Suprapubic skin (tissue), 4 donors: ENCODE measurements at places on chromosomes 3 and 15.

GRCh38 chr3:50401978-50402595 lies 42.8 kb upstream of the TMEM115 start:
- DNase-seq = no peak

DNA sequence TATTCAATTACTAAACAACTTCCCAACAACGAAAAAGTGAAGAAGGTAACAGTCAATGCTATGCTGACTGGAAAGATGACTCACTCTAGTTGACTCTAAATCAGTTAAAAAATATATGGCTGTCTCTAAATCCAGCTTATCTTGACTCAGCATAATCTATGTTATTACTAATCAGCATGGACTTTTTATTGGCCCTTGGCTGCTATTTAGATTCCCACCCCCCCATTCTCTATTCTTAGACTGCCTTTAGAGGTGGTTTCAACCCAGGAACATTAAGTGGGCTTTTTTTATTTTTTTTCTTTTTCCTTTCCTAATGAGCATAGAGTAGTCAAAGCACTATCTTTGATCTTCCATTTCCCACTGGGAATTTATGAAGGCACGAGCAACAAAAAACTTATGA lies 1.9 kb downstream of the PCOLCE2 start:
- DNase-seq = no peak

- no peak for DNase-seq
Observed at GRCh38 chr3:105199217-105199616, 167.5 kb upstream of the ALCAM start.

- DNase-seq = no peak
Observed at GRCh38 chr3:65955792-65956477, 82.8 kb downstream of the MAGI1 start.

DNA sequence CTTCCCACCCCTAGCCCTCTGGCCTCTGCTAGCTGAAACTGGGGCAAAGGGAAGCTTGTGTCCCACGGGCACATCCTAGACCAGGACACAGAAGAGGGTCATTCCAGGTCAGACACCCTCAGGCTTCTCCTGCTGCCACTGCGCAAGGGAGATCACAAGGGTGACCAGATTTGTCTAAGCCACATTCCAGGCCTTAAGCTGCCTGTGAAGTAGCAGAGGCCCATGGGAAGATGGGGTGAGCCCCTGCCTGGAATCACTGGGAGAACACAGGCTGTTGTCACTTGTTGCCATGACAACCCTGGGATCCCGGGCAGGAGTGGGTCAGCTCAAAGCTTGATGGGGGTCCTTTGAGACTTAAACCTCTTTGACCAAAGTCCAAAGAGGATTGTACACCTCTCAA lies 10.8 kb downstream of the STRA6 start:
- DNase-seq = no peak

DNA sequence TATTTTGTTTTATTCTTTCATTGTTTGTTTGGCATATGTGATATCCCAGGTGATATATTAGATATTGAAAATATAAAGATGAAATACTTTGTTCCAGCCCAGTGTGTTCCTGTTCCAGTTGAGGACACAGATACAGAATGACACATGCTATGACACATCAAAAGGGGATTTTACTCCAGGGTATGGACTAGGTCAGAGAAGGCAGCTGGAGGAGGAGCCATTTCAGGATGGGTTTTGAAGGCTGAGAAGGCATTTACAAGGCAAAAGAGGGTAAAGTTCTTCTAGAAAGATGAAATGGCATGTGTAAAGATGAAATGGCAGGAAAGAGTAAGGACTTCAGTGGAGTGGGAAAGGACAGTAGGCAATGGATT lies 163.8 kb downstream of the ZIC1 start:
- no peak for DNase-seq

GRCh38 chr3:151203051-151203420 lies at the start of gene GPR171:
GPR171 (minus strand) TSS chr3:151203216; CDS start chr3:151199386, 3,830 bp downstream.
- DNase-seq = no peak

DNA sequence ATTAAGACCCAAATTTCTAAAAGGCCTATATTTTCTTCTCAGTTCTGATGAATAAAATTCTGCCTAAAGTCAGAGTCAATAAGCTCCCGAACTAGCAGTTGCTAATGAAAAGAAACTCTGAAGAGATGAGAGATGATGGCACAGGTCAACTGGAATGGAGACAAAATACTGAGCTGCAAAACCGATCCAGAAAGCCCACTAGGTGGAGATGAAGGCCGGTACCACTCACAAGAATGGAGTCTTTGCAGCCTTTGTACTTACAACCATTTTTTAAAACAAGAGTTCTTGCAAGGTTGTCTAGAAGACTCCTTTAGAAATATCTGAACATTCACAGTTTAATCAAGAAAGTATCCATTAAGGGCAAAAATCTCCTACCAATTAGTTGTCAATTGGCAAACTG lies 119.9 kb upstream of the TJP1 start:
- DNase-seq = no peak

DNA sequence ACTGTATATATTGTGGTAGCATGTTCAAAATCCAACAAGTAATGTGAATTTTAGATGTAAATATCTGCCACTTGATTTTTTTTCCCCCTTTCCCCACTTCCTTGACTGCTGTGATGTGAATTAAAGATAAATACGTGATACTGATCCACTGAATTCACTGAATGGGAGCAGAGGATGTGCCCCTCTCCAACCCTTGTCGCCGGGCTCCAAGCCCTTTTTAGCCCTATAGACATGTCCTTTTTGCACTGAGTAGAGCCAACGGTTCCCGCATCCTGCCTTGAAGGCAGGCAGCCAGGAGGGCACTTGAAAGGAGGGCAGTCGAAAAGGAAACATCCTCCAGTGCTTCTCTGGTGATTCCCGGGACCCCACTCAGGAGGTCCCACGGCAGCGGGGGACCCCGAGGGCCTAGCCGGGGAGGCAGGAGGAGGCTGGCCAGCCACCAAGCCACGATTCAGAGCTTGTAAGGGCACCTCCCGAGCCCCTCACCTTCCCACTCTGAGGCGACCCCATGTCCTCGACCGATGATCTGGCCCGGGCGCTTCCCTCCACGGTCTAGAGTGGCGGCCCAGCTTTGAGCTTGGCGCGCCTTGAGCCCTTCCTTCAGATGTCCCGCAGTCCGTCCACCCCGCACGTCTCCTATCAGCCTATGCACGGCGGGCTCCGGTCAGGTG lies 901 bp upstream of the MANF start:
- DNase-seq = peak; percentile 83

DNA sequence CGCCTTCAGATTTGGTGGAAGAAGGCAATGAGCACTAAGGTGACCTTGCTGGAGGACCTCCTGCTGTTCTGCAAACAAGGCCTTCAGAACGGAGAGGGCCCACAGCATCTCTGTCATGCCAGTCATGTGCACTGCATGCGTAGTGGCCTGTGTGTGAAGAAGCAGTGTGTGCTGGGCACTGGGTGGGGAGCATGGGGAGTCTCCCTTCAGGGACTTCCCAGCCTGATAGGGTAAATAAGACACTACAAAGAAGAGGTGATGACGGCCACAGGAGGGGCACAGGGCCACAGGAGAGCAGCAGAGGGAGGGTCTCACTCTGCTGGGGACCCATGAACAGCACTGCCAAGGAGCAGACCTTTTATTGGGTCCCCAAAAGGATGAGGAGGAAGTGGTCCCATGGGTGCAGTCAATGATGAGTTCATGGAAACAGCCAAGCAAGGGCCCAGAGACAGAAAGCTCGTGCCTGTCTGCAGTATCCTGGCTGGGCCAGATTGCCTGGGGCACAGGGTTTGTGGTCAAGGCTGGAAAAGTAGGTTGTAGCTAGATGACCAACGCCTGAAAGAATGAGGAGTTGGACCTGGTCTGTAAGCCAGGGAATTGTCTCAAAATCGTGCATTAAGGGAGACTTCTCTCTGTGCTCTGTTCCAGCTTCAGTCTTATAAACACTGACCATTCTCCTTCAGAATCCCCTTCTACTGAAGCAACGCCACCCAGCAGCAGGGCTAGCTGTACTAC lies 67.8 kb upstream of the SEC61A1 start:
- no peak for DNase-seq

DNA sequence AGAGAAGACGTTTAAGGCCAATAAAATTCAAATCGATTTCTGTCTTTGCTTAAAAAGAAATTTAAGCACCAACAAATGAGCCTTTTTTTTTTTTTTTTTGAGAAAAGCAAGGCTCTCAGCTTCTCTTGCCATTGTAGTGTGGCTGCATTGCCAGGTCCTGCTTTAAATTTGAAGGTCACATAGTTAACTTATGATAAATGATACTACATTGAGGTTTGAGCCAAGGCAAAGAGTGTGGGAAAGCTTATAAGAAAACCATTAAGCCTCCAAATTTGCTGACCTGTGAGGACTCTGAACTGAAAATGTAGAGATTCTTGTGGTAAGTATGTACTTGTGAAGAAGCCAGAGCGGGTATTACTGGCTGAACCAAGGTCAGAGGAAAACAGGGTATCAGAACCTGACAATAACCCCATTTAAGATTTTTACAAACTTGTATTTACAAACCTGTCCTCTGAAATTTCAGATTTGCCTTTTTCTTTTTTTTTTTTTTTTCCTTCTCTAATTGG lies 519.7 kb upstream of the RGMA start:
- no peak for DNase-seq

DNA sequence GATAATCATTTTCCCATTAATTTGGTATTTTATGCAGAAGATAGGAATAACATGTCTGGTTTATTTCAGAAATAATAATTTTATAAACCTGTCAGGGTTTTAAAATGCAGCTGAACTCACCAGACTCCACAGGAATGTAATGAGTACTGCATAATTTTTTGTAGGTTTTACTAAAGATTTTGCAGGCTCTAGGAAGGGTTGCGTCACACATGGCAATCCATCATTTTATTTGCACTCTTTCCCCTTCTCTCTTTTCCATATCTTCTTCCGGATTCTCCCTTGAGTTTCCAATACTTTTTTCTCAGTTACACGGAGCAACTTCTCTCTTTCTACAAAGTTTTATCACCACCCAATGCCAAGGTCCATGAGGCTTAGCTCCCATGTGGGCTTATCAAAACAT lies 234.7 kb downstream of the NFKBIZ start:
- DNase-seq = no peak

DNA sequence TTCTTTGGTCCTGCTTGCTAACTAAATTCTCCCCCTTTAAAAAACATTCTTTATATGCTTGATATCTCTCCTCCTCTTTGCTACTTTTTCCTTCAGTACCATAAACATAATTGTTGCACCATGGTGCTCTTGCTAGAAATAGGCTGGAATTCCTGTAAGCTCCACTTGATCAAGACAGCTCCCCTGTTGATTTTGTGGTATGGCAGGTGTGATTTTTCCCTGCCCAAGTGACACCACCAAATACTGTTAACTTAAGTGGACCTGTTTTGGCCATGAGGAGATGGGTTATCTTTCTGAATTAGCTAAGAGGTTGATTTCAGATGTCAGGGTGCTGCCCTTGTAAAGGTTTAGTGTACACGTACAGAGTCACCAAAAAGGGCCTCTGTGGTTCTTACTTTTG lies 205.3 kb downstream of the CDIN1 start:
- no peak for DNase-seq

- no peak for DNase-seq
Observed at GRCh38 chr3:41640076-41640475, 321.8 kb downstream of the ULK4 start.

GRCh38 chr3:196048922-196049598 lies 32.8 kb downstream of the TFRC start:
- no peak for DNase-seq

- peak; percentile 73 for DNase-seq
Observed at GRCh38 chr3:111924283-111924682, 54.5 kb upstream of the ABHD10 start.

DNA sequence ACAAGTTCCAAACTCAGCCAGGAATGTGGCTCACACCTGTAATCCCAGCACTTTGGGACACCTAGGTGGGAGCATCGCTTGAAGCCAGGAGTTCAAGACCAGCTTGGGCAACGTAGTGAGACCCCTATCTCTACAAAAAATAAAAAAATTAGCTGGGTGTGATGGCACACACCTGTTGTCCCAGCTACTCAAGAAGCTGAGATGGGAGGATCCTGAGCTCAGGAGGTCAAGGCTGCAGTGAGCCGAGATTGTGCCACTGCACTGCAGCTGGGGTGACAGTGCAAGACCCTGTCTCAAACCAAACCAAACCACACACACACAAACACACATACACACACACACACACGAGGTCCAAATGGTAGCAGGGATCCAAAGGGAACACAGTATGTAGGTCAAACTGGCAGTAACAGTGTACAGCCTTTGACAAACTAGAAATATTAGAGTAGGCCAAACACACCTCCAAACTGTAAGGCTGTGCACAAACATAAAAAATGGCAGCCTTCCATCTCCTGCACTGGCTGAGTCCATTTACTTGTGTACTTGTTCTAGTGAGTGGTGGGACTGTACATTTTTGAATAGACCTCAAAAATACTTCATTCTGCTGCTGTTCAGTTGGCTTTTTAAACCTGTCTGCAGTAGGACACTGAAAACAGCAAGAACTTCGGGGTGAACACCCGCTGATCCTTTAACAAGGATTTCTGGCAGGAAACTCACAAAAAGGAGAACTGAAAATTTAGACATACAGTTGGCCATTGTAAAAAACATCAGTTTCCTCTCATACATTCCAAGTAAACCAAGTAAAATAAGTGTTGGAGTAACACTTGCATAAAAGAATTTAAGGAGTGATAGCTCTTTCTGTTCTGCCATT lies 33.6 kb downstream of the INTS14 start:
- no peak for DNase-seq

DNA sequence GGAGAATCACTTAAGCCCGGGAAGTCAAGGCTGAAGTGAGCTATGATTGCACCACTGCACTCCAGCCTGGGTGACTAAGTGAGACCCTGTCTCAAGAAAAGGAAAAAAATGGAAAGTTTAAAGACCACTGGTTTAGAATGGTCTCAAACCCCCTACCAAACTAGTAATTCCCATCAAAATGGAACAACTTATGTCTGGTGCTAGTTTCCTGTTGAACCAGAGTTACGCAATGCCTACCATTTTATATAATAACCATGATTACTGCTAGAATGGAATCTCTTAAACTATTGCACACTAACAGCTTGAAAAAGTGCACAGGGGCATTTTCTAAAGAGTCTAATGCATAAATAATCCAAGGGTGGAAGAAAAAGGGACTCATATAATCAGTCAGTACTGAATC lies 43.6 kb downstream of the DMXL2 start:
- no peak for DNase-seq

GRCh38 chr15:42611532-42611931 lies 36.1 kb downstream of the STARD9 start:
- no peak for DNase-seq

- DNase-seq = peak; percentile 22
Observed at GRCh38 chr3:127079211-127079610, 96.3 kb downstream of the PLXNA1 start.

GRCh38 chr3:168476360-168476980 lies 380.7 kb upstream of the GOLIM4 start:
- no peak for DNase-seq

GRCh38 chr15:70127770-70128413 lies 30.2 kb upstream of the TLE3 start:
- DNase-seq = no peak

- no peak for DNase-seq
Observed at GRCh38 chr3:56629047-56629446, 54.0 kb downstream of the TASOR start.
